Lower lobe of right lung (tissue), 2 donors: ENCODE measurements at places on chromosomes 12 and 14.

GRCh38 chr12:52521175-52521567 lies 977 bp upstream of the KRT5 start:
- DNase-seq: no peak

DNA sequence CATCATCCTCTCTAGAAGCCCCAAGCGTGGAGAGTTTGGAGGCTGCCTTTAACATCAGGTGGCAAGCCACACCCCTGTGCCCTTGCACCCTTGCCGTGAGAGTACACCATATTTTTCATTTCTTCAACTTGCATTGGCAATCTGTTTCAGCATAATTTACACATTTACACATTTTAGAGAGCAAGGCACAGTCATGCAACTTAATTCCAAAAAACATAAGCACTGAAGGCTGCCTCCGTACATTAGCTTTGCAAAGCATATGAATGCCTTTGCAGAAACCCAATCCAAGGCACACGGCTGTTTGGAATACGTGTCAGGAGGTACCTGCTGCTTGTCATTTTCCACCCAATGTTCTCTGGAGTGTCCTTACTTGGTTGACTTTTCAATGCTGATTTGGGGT lies 833.1 kb downstream of the VRK1 start:
- DNase-seq: no peak

- no peak for DNase-seq
These were observed 32.9 kb downstream of the MIPOL1 start for GRCh38 chr14:37230551-37231194.

GRCh38 chr12:106760184-106760531 lies 14.3 kb upstream of the RIC8B start:
- DNase-seq: peak; percentile 55

DNA sequence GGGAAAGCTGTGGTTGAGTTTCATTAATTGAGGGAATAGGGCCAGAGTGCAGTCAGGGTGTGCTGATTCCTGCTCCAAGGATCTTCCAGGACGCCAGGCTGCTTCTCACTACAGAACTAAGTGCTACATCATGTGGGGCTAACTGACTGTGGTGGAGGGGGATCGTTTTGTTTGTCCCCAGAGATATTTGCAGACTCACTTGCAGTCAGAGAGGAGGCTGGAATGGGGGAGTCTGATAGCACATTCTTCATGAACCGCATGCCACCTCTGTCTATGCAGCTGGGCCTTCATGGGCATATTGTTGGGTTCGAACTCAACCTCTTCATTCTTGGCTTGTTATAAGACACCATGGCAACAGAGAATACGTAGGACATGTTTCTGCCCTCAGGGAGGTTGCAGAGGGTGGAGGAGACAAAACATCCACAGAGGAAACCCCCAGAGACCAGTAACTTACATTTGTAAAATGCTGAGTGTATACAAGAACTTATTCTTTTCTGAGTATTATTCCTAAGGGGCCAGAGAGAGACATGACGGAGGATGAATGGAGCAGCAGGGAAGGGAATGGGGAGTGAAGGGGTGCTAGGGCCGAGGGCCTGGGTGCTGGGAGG lies 13.0 kb downstream of the KRT7 start:
- DNase-seq: no peak

GRCh38 chr14:90140298-90140955 lies 78.6 kb downstream of the KCNK13 start:
- DNase-seq: no peak

- DNase-seq: no peak
These were observed 112.2 kb upstream of the FKBP4 start for GRCh38 chr12:2682296-2683251.

- no peak for DNase-seq
These were observed 249.7 kb downstream of the SPTSSA start for GRCh38 chr14:34212172-34212929.

DNA sequence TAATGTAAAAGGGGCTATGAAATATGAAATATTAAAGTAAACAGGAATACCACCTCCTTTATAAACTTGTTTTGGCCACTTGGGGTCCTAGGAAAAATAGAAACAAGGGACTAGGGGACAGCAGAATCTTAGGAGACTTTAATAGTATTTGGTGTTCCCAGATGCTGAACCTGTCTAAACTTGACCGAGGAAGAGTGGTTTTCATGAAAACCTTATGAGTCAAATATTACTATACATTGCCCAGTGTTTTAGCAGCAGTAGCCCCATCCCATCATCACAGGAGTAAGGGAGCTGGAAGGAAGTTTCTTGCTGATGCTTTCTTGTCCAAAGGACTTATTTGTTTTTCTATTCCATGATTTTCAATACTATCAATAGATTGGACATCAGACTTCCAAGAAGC lies 177.5 kb upstream of the CAND1 start:
- DNase-seq: no peak
